Activated naive CD4-positive, alpha-beta T cell (primary cell): ENCODE measurements at places on chromosomes 2 and 18.

- DNase-seq: no peak
Measured at GRCh38 chr2:21687589-21687988, 563.8 kb downstream of the TDRD15 start.

DNA sequence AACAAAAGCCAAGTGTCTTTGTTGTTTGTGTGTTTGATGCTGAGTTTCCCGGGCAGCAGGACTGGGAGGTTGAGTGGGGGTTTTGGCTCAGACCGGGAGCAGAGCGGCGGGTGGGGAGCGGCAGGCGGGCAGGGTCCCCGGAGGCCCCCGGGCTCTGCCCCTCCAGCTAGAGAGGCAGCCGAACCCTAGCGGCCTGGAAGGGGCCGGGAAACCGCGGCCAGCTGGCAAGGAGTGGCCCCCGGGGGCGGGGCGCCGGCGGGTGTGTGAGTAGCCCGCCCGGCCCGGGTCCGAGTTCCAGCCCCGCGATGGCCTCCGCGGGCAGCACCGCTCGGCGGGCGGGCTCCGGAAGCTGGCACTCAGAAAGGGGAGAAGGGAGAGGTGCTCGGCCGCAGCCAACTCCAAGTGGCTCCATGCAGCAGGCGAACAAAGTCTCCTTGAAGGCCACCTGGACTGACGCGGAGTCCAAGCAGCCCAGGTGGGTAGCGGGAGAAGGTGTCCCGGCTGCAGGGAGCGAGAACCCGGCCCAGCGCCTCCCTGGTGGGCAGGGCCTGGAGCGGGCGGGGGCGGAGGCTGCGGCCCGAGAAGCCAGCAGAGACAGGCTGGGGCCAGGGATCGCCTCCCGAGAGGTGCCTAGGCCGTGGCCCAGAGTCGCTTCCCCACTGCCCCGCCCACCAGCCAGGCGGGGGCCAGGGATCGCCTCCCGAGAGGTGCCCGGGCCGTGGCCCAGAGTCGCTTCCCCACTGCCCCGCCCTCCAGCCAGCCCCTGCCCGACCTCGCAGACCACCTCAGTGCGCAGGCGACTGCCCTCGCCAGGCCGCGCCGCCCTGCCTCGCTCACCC, at the start of gene ANKRD53:
Gene ANKRD53, plus strand, starts transcription at position 290 of the 839 bp plus-strand sequence. Its CDS starts 16 bp downstream, at position 306.
- DNase-seq: no peak

GRCh38 chr18:3461704-3462103, 11.7 kb downstream of the TGIF1 start:
- DNase-seq: no peak

- no peak for DNase-seq
Measured at GRCh38 chr18:28193177-28193778, 16.3 kb upstream of the CDH2 start.

DNA sequence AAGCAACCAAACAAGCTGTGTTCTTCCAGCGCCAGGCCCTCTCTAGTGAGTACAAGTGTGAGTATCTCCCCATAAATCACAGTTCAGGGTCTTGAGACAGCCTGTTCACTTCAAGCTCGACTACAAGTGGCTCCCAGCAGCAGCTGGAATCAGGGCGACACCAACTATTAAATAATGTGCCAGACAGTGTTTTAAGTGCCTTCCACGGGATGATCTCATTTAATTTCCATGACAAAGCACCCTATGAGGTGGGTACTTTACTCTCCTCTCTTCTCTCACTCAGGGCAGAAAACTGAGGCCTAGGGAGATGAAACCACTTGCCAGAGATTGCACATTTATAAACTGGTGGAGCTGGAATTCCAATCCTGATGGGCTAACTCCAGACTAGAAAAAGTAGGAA, 2.6 kb upstream of the FAM136A start:
- DNase-seq: no peak

DNA sequence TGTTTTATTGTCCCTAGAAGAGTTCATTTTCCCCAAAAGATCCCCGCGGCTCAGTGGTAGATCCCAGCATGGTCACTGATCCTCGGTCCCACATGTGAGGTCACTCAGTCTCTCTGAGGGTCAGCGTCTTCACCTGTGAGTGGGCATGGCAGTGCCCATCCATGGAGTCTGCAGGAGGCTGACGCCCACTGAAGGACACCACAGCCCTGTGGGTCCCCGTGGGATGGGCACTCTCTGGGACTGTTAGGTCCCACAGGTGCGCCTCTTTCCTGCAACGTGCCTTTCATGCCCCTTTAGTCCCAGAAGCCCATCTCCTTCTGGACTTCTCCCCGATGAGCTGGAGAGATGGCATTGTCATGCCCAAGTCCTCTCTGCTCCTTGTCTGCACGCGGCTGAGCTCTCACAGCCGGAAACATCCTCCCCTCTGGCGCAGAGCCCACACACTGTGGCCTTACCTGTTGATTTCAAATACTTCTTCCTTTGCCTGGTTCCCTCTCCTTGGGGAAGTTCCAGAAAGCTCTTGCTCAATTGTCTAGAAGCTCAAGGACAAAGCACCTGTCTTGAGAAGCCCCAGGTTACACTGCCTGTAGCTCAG, 75.9 kb downstream of the PTGR3 start:
- DNase-seq: no peak

GRCh38 chr18:57891707-57892391, 88.7 kb upstream of the ATP8B1 start:
- no peak for DNase-seq

DNA sequence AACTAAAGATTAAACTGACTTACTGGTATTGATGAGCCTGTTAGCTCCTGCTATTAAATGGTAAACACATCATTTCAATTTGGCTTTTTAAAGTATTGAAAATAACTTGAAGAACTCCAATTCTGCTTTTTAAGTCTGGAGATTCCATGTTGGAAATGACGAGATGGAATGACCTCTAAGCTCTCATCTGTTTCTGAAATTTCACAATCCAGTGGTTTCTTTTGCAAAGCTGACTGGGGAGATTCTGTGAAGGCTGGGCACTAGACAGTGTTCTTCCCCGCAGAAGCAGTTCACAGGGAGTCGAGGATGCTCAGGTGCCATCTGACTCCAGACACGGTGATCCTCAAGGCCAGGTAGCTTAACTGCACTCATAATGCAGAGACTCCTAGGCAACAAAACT, 44.7 kb downstream of the DHRS9 start:
- DNase-seq: no peak

GRCh38 chr2:172431463-172431862, 4.1 kb downstream of the ITGA6 start:
- no peak for DNase-seq

DNA sequence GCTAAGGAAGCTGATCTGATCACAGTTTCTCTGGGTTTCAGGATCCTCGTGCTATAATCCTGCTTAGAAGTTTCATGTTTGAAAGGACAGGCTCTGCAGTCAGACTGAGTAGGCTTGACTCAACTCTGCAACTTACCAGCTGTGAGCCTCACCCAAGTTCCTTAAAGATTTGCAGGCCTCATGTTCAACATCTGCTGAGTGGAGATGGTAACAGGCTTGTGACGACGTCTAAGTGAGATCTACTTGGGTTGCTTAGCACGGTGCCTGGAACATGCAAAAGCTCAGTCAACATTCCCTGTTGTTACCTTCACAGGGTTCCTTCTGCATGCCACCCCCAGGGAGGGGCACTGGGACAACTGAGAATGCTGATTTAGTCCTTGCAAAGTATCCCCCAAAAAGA, 164.2 kb downstream of the C1D start:
- no peak for DNase-seq

- no peak for DNase-seq
Measured at GRCh38 chr18:58796220-58796619, 68.5 kb upstream of the ZNF532 start.

DNA sequence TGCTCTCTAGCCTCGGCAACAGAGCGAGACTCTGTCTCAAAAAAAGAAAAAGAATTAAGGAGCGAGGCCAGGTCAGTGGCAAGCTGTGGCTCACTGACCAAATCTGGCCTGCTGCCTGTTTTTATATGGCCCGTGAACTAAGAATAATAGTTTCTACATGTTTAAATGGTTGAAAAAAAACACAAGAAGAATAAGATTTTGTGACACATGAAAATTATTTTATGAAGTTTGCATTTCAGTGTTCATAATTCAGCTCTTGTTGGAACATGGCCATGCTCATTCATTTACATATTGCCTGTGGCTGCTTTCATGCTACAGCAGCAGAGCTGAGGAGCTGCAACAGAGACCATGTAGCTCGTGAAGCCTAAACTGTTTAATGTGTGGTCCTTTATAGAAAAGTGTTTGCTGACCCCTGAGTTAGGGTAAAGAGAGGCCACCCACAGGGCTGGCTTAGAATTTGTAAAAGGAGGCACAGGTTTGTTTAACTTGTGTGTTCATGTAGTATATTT, 59.5 kb downstream of the MFSD6 start:
- no peak for DNase-seq

DNA sequence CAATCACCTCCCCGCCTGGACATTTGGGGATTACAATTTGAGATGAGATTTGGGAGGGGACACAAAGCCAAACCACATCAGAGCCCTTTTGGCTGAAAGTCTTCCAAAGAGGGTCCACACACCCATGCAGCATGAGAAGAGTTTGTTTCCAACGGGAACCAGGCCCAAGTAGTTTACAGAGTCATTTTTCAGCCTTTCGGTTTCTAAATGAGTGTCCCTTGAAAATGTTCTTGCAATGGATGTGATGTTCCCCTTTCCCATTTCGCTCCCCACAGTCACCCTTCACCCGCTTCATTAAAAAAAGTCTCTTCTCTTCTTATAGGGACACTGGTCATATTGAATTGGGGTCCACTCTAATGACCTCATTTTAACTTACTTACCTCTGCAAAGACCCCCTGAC, 157.4 kb downstream of the ARL4C start:
- no peak for DNase-seq

DNA sequence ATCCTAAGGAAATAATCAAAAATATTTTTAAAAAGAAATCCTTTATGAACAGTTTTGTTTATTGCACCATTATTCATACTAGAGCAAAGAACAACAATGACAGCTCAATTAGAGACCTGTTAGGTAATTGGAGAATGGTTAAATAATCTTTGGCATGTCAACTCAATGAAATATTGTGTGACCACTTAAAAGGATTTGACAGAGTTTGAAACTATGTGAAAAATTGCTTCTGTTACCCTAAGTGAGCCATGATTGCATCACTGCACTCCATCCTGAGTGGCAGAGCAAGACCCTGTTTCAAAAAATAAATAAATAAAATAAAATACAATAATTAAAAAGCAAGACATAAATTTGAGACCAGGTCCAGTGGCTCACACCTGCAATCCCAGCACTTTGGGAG, 66.1 kb upstream of the ATP8B1 start:
- DNase-seq: no peak

DNA sequence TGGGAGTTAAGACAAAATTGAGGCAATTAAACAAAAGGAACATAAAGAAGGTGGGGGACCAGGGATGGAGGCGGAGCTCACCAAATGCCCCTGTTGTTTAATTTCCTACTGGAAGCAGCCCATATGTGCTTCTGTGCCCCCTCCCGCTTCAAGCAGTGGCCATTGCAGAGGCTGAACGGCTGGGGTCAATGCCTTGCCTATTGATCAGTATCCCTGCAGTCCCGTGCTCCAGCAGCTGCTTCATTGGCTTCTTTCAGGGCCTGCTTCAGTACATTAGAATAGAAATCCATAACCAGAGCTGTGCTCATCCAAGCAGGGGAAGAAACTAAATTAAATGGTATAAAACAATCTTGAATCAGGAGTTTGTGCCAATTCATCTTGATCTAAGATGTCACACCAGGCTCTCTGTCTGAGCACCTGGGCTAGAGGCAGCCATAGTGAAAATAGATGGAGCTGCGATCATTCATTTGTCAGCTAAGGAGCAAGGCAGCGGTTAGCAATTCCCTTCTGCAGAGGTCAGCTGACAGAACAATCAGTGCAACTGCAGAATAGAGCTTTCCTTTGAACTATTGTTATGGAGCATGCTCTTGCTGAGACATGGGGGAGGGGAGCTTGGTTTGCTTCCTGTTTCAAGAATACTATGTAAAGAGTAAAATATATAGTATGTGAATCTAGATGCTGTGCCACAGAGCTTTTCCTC, 222.4 kb downstream of the WDR7 start:
- no peak for DNase-seq

- no peak for DNase-seq
Measured at GRCh38 chr18:23835091-23835490, 145.8 kb downstream of the LAMA3 start.

DNA sequence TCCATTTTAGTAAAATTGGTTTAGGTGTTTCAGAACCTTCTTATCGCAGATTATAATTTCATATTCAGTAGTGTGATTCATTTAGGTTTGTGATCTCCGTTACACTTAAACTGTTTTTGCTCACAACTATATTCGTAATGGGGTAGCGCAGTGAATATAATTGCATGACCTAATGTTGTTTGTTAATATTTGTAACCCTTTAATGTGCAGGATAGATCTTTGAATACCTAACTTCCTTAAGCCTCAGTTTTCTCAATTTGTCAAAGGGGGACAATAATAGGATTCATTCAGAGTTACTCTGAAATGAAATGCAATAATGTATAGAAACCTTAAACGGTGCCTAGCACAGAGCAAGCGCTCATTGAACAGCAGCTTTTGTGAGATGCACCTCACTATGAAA, 558 bp upstream of the ZDBF2 start:
- DNase-seq: no peak

DNA sequence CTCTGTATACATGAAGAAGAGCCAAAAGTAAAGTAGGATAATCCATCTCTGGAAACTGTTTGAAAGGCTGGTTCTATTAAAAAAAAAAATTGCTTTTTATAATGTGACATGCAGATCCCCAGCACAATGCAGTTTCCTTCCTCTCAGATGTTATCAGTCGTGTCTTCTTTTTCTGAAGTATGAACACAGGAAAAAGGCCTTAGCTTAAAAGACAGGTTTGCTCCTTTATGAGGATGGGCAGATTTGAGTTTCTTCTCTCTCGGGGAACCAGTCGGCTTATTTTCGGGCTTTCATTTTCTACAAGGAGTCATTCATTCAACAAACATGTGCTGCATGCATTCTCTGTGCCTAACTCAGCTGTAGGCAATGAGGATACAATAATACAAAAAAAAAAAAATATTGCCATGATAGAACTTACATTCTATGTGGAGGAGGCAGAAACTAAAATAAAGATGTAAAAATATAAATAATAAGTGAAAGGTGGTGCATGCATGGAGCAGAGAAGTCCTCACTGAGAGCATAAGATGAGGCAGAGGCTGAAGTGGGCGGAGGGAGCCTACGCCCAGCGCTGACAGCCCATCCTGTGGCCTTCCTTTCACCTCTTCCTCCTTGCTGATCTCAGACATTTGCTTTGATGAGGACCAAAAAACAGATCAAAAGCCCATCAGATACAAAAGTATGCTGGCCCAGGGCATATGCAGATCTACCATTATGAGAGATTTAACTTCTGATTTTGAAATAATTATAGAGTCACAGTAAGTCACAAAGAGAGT, at the start of gene CD226:
Gene CD226, minus strand, starts transcription at position 513 of the 773 bp plus-strand sequence. Its CDS starts 467 bp downstream, at position 46.
- no peak for DNase-seq

DNA sequence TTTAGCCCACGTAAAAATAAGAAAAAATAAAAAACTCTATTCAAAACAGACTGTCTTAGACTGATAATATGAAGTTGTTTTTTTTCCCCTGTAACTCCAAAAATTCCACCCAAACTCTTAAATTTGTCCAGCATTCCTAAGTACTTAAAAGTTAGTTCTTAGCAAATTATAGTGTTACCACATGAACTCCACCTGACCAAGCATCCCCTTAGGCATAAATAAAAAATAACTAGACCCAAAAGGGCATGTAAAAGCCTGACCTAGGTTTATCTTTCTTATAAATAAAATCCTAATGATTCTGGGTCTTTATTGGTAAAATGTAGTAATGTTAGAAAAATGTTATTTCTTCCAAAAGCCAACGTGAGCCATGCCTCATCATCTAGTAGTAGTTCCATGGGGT, 54.3 kb downstream of the TTC21B start:
- DNase-seq: no peak
